ENCODE measurements at places on chromosomes 3 and 15.
A peak's percentile ranks its signal among the peaks of the same experiment; 100 is the strongest.

DNA sequence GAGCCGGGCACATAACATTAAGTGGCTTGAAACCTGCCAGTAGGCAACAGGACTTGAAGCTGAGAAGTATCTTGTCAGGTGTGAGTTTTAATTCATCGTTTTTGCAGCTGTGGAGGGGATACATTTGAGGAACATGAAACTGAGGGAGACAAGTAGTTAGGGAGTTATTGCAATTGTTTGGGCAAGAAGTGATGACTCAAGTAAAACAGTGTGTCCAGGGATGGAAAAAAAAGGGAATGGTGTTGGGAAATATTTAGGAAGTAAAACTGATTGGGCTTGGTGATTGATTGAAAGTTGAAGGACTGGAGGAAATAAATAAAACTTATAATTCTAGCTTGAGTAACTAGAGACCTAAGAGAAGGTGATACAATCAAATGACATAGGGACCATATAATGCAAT is 85.5 kb downstream of the NCEH1 start:
- DNase-seq = no peak

DNA sequence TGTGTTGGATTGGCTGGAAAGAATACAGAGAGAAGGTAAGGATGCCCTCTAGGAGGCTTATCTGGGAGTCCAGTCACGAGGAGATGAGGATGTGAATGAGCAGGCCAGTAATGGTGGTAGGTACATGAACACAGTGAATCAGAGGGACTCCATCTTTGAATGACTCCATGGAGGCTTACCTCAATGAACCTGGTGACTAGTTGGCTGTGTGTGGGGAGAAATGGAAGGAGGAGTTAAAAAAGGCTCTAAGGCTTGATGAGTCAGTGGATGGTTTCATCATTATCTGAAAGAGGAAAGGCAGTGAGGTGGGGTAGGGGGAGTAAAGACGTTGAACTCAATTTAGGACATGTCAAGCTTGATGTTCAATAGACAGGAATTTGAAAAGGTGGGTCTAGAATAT is 61.1 kb downstream of the KCNAB1 start:
- no peak for DNase-seq

- DNase-seq = no peak
Measured at GRCh38 chr3:25448750-25449692, 21.0 kb downstream of the RARB start.

DNA sequence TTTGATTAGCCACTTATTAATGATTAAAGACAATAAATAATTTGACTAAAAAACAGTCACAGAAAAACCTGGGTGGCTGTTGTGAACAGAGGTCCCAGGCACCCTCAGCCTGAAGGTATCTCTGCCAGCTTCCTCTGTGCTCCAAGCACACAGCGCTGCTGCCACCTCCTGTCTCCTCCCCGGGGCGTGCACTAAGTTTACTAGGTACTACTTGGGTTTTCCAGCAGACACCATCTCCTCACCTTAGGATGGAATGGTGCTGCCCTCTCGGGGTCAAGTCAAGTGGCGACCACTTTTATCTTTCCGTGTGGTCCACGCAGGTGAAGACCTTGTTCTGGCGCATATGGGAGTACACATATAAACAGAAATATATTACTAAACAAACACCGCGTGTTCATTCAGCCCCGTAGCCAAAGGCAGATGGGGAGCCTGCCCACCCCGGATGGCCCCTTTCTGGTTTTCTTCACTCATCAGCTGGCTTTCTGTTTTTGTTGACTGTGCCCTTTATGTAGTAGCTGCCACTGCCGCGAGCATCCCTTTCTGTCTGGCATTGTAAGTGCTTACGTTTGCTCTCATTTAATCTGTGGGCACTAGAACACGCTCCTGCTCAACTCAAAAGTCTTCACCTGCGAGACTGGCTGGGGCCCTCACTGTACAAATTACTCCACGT is 128.0 kb downstream of the LRIG1 start:
- DNase-seq = no peak

DNA sequence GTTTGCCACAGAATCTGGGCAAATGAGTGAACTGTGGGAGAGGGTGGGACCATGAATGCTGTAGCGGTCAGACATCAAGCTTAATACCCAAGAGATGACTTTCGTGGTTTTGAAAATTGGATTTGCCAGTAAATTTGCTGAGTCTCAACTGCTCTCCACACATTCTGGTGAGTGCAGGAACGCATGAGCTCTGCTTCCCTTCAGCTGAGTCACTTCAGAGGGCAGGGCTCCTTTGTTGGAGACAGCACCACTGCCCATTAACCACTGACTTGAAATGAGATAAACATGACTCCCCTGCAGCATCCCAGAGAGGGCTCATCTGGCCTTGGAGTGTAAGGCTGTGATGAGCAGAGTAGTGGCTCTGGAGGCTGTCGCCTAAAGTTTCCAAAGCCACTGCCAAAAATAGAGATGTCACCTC is 22.6 kb downstream of the RARRES1 start:
- DNase-seq = no peak

DNA sequence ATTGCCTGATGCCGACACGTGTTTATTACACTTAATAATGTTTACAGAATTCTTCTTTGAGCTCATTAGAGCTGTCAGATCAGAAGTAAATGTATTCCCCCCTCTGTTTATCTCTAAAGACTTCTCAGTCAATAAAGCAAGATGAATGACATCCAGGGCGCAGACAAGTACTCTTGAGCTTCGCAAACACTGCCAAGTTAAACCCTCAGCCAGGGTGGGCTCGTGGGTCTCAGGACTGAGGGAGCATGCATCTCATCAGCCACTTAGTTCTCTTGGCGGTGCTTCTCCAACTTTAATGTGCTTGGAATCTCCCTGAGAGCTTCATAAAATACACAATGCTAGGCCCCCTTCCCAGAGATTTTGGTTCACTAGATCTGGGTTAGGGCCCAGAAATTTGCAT is 333.9 kb upstream of the THRB start:
- DNase-seq = peak; percentile 9

DNA sequence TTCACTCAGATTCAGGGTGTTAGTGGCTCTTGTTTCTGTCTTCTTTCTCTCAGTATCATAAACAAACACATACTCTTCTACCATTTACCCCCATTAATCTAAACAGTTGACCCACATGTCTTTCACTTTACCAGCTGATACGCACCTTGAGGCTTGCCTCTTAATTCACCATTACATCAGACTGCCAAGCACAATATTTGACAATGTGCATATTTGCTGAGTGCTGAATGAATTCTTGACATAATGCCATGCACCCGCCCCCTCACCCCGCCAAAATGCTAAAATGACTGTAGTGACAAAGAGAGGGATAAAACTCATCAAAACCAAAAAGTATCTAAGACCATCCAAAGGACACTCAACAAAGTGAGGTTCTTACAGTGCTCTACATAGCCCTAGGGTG is 57.4 kb downstream of the NGLY1 start:
- peak; percentile 6 for DNase-seq

DNA sequence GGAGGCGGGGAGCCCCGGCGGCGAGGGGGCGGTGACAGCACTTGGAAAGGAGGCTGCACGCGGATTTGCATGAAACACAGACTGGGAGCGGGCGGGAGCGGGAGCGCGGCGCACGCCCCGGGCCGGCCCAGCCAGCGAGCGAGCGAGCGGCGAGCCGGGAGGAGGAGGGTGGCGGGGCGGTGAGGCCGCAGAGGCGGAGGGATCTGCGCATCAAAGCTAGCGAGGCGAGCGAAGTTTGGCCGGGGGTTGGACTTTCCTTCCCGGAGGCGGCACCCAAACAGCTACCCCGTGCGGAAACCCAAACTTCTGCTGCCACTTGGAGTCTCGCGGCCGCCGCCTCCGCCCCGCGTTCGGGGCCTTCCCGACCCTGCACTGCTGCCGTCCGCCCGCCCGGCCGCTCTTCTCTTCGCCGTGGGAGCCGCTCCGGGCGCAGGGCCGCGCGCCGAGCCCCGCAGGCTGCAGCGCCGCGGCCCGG is at the start of gene SMAD3:
Gene SMAD3 (plus strand): TSS at position 72 of the 475 bp plus-strand sequence. CDS start 553 bp downstream, outside the sequence.
- no peak for DNase-seq

DNA sequence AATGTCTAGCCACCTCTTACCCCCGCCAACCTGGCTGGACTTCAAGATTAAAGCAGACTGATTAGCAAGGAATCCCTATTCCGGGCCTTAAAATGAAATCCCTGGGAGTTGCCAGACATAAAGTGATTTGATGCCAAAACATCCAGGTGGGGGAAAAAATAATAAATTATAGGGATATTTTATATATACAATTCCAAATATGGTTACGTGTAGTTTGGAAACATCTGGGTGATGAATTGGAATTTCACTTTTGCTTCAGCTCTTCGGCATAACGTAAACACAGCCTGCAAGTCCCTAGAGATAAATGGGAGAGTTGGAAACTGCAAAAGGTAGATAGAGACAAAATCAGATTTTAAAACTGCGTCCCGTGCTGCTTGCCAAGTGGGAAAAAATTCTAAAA is 545.5 kb upstream of the MDFIC2 start:
- DNase-seq = no peak

- DNase-seq = no peak
Measured at GRCh38 chr15:74517096-74517495, 23.9 kb upstream of the ARID3B start.

- no peak for DNase-seq
Measured at GRCh38 chr3:151382671-151383070, 1.9 kb downstream of the P2RY12 start.

- no peak for DNase-seq
Measured at GRCh38 chr3:79383402-79384012, 384.3 kb downstream of the ROBO1 start.
